ENCODE measurements at places on chromosomes 7 and 10. TPM values are rescaled to one million over a fixed set of nuclear protein-coding genes. Genes with fewer than 3 reads are reported as not detected.

DNA sequence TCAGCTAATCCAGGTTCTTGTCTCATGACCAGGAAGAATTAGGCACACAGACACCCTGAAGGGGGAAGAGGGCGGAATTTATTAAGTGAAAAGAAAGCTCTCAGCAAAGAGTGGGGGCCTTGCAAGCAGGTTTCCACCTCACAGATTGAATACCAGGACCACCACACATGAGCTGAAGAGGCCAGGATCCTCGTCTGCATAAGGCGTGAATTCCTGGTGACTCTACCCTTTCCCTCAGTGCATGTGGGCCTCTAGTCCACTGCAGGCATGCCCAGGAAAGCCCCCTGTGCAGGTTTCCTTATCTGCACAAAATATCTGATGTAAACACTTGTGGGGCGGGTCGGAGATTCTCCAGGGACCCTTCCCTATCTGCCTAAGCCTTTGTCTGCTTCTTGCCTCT, 782.1 kb upstream of the LRRN3 start:
- no peak for DNase-seq

DNA sequence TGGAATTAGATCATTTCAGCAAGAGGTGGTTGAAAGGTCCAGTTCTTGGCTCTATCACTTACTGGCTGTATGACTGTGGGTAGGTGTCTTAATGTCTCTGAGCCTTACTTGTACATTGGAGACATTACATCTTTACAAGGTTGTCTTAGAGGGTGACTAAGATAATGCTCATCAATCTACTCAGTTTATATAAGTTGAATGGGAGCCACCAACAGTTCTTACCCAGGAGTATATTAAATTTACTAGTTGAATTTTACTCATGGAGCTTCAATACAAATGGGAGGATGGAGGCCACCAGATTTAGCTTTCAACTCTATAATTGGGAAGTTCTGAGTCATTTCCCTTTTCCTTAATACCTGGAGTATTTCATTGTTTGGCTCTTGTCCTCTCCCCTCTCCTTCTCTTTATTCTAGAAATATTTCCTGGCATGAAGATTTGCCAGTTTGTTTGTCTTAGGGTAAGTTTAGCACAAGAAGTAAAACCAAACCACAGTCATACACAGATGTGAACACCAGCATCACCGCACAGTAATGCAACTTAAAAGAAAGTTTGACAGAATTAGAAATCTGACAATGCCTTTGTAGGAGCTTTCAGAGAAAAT, 222.8 kb downstream of the LRMDA start:
- no peak for DNase-seq

GRCh38 chr7:132509643-132510042, 66.6 kb downstream of the PLXNA4 start:
- no peak for DNase-seq

GRCh38 chr7:100571829-100572116, 1.9 kb downstream of the SAP25 start:
- no peak for DNase-seq

- no peak for DNase-seq
Observed at GRCh38 chr7:99380032-99380822, 5.7 kb downstream of the ARPC1B start.

The GFRA1 gene
- total RNA-seq: 12.1 TPM

The GPR158 gene
- not detected for total RNA-seq

The IDI2 gene
- 133 TPM for total RNA-seq

The HTR7 gene
- total RNA-seq: 1.3 TPM

All from psoas muscle (tissue), 8 donors.